ENCODE measurements at places on chromosomes 1 and 21.

- DNase-seq = no peak
Observed at GRCh38 chr1:81540216-81540615, 260.5 kb upstream of the ADGRL2 start.

DNA sequence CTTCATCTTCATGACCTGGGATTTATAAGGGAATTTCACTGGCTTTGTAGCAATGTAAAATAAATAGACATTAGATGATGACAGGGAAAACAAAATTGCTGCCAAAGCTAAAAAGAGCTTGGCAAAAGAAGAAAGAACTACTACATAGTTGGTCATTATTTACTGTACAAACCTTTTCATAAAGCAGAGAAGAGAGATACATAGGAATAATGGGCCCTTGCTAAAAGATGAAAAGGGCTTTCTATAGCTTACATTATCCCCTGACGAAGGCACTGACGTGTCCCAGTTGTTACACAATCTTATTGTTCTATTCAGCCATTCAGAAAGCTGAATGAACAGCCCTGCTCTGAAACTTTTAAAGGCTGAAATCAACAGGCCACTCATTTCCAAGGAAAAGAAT is 57.1 kb downstream of the ZC3H11B start:
- no peak for DNase-seq

GRCh38 chr1:148372731-148373130 is 110.4 kb downstream of the PPIAL4G start:
- no peak for DNase-seq

DNA sequence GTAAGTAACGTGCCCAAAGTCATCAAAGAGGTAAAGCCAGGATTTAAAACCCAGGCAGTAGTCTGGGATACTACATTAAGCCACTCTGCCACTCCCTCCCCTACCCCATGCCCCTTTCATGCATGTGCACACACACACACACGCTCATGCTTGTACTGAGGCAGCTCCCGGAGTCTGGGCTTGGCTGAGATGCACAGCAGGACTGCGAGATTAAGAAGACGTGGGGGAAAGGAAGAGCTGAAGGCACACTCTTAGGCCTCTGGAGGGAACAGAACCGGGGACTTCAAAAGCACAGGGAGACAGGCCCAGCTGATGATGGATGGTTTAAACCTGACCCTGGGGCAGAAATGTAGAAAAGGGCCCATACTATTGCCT is 98.3 kb downstream of the GLIS1 start:
- no peak for DNase-seq

GRCh38 chr21:36135391-36136102 is 668 bp downstream of the CBR3 start:
- peak; percentile 33 for DNase-seq

DNA sequence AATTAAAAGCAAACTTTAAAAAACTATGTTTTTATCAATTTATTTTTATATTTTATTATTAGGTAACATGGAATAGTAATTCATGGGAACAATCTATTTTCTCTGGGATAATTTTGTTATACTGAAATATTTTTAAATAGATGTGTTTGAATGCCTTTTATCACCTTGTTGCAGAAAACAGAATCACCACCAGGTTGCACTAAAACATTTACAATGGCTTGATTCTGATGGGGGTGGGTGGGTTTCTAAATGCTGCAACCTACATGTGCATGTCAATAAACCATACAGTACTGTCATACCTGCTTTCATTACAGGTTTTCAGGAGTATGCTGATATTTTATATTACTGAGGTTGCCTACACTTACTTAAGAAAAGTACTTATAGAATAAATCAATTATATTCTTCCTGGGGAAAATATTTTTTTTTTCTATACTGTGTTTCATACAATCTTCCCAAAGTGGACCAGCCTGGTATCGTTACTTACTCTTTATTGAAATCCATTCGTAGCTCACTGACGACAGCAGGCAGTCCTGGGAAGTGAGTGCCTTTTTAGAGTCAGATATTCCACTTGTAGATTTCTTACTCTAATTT is 132.8 kb downstream of the PTPRC start:
- DNase-seq = no peak

DNA sequence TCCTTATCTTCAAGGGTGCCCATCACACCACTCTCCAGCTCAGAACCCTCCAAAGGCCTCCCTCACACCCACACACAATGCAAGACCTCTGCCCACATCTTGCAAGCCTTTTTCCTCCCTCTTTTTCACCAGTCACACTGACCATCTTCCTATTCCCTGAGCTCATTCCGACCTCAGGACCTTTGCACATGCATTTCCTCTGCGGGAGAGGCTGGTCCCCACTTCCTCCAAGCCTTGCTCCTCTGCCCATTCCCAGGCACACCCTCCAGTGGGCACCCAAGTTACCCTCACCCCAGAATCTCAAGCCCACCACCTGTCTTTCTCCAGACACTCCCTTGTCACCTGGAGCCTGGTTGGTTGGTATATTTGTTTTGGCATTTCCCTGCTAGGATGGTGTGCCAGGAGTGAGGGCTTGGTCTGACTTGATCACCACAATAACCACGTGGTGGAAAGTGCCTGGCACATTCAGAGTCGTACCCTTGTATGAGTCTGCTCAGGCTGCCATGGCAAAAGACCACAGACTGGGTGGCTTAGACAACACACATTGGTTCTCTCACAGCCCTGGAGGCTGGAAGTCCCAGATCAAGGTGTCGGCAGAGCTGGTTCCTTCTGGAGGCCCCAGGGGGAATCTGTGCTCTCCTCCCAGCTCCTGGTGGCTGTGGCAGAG is 13.2 kb downstream of the MX2 start:
- DNase-seq = no peak

- DNase-seq = no peak
Observed at GRCh38 chr1:237879195-237879594, 11.5 kb downstream of the ZP4 start.

DNA sequence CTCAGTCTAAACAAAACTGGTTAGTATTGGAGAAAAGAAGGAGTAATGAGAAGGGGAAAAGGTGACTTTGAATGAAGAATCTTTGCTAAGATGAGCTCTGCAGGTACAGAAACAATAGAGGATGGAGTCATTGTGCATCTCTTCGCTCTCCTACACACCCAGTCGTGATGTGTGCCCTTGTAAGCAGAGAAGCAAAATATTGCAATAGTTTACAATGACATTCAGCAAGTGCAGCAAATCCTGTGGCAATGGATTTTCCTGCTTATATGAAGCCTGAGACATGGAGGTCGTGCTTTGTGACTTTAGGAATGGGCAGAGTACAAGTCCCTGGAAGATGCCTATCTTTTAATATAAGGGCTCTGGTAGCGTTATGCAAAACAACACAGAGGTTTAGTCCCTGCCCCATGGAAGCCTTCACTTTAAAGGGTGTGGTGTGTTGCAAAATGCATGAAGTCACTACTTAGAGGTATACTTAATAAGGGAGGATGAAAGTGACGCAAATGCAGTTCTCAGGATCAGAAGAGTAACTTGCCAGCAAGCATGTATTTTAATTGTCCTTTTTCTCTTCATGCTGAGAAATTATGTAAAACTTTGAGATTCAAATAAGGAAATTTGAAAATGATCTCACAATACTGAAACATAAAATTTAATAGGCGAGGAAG is 88.0 kb upstream of the IVNS1ABP start:
- no peak for DNase-seq

- DNase-seq = no peak
Observed at GRCh38 chr1:93029317-93029716, 49.8 kb upstream of the MTF2 start.

- DNase-seq = no peak
Observed at GRCh38 chr21:37429356-37429755, 62.8 kb downstream of the DYRK1A start.

DNA sequence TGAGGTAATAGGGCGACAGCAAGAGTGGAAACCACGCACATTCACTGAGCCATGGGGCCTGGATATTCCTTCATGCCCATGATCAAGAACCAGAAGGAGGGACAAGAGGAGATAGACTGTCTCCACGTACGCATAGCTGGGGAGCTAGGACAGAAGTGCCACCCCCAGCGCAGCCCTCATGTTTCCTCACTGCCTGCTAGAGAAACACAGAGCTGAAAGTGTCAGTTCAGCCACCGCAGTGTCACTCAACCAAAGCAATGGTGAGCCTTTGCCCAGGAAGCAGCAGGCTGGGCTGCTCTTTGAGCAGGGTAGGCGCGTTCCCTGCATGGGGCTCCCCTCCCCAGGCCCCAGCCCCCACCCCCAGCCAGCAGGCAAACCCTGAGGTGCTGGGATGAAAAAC is 68.5 kb downstream of the STUM start:
- no peak for DNase-seq

- DNase-seq = no peak
Observed at GRCh38 chr1:231216498-231216897, 24.5 kb upstream of the GNPAT start.

GRCh38 chr1:64242895-64243756 is 39.7 kb downstream of the UBE2U start:
- no peak for DNase-seq

GRCh38 chr1:76891931-76892622 is 24.8 kb downstream of the ST6GALNAC5 start:
- DNase-seq = no peak

DNA sequence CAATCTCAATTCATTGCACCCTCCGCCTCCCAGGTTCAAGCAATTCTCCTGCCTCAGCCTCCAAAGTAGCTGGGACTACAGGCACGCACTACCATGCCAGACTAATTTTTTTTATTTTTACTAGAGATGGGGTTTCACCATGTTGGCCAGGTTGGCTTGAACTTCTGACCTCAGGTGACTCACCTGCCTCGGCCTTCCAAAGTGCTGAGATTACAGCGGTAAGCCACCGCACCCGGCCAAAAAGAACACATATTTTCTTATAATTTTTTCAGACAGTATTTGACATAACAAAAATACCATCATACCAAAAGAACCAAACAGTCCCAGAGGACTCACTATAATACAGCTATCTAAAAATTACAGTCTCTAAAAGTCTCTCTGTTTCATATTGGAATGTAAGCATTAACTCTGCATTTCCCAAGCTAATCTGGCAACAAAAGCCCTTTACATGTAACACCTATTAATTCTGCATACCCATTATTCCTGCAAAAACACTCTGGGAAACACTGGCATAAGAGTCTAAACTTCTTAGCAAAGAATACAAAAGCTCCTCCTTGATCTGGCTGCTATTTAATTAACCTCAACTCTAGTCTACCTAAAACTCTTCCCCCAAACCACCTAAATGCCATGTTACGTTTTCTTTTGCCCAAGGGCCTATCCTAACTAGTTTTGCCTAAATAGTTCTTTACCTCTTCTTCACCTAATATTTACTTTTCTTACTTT is 26.9 kb downstream of the WDR26 start:
- no peak for DNase-seq

GRCh38 chr1:11207898-11208611 is 18.9 kb downstream of the ANGPTL7 start:
- no peak for DNase-seq

GRCh38 chr1:237789619-237790018 is 101.1 kb downstream of the ZP4 start:
- no peak for DNase-seq

- DNase-seq = no peak
Observed at GRCh38 chr1:3152143-3152542, 83.1 kb downstream of the PRDM16 start.

GRCh38 chr1:2345297-2346075 is 45.9 kb downstream of the MORN1 start:
- DNase-seq = no peak

- no peak for DNase-seq
Observed at GRCh38 chr1:25898223-25899015, 7.8 kb downstream of the STMN1 start.

DNA sequence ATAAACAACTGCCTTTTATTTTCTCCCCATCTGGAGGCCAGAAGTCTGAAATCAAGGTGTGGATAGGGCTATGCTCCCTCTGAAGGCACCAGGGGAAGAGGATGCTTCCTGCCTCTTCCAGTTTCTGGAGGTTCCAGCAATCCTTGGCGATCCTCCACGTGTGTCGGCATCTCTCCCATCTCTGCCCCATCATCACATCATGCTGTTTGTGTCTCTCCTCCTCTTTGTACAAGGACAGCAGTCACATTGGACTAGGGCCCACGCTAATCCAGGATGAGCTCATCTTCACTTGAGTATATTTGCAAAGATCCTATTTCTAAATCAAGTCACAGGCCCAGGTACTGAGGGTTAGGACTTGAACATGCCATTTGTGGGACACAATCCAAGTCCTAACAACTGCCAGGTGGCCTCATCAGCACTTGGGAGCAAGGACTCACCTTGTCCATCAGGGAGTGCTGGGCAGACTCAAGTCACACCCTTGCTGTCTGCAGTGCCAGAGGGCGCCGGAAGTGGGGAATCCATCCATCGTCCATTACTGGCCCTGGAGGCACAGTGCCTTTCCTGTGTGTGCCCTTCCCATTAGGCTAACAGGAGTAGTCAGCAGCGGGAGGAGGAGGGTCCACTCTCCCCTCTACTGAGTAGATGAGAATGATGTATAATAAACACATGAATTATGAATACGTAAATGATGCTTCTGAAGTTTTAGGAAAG is 185.4 kb upstream of the AJAP1 start:
- DNase-seq = no peak

- DNase-seq = peak; percentile 64
Observed at GRCh38 chr1:6245086-6245868, 1.3 kb downstream of the HES3 start.

DNA sequence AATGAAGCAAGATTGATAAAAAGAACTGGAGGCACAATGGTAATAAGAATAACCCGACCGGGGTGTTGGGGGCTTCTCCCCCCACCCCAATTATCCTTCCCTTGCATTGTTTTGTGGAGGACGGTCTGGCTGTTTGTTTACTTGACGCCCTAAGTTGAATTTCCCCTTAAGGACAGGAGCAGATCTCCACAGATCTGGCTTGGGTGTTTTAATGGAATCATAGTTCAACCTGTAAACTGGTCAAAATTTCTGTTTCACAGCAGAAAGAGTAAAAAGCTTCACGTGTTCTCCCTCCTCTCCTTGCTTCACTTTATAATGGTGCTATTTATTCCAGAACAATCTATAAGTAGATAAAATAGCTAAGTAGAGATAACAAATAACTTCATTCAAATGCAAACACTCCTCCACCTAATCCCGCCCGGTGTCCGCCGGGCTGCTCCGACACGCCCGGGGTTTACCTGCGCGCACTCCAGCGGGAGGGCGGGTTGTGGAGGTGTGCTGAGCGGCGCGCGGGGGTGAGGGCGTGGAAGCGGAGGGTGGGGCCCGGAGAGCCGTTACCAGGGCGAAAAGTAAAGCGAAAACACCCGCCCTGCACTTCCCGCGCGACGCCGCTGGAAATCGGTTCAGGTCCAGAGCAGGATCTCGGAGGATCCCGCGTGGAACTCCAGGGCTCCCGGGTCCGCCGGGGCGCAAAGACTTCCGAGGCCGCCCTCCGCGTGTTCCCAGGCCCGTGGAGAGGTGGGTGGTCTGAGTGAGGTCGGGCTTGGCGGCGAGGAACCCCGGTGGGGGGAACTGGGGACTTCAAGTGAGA is 2.0 kb upstream of the ATF3 start:
- DNase-seq = peak; percentile 32
